ENCODE measurements at places on chromosomes 11 and 22.

GRCh38 chr11:76602431-76602861, 68.1 kb downstream of the LRRC32 start:
- DNase-seq = no peak

DNA sequence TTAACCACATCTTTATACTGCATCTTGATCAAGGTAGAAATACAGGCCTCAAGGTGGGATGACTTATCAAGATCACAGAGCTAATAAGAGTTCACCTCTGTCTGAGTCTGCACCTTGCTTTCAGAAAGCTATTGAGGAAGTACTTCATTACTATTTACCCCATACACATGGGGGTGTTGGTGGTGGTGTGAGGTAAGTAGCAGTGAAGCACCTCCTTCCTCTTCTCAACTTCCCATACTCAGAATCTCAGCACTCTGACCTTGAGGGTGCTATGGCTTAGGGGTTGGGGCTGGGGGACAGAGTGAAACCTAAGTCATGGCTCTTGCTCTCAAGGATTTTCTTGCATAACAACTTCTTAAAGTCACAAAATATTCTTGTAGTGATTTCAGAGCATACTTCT, 56.9 kb downstream of the ME3 start:
- no peak for DNase-seq

DNA sequence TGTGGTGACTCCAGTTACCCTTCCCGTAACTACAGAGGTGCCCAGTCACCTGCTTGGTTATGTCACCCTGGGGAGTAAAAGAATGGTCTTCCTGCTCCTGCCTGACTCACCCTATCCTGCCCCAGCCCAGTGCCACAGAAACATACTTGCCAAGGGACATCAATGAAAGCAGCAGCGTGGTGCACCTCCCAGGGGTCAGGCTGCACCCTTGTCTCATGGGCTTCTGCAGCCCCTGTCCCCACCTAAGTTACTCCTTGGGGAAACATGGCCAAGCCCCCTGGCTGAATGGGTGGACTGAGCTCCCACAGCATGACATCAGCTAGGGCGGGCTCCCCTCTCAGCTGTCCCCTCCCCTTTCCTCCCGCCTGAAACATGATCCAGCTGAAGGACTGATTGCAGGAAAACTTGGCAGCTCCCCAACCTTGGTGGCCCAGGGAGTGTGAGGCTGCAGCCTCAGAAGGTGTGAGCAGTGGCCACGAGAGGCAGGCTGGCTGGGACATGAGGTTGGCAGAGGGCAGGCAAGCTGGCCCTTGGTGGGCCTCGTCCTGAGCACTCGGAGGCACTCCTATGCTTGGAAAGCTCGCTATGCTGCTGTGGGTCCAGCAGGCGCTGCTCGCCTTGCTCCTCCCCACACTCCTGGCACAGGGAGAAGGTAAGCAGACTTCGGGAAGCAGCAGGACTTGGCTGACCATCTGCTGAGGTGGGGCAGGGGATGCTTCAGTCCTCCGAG, at the start of gene HTR3A:
TSS of gene HTR3A (plus strand) at position 368 of the 730 bp plus-strand sequence. CDS start at position 586, 218 bp downstream.
- peak; percentile 85 for DNase-seq

DNA sequence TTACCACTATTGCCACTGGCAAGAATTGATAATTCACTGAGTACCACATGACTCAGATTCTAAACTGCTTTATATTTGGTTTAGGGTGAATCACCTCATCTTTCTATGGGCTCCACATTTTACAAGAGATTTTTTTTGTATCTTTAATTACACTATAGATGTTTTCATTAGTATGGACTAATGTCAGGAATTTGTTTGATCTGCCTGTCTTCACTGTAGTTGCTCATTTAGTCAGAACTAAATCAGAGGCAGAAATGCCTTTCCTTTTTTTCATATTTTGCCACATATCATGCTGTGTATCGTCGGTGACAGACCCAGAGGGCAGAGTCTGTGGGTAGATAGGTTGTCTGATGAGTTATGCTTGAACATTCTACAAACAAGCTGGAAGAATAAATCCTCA, 524.1 kb downstream of the METTL15 start:
- DNase-seq = no peak

All from upper lobe of right lung (tissue), 1 donor.